ENCODE measurements at places on chromosomes 13 and 19.
A peak's percentile ranks its signal among the peaks of the same experiment; 100 is the strongest.

DNA sequence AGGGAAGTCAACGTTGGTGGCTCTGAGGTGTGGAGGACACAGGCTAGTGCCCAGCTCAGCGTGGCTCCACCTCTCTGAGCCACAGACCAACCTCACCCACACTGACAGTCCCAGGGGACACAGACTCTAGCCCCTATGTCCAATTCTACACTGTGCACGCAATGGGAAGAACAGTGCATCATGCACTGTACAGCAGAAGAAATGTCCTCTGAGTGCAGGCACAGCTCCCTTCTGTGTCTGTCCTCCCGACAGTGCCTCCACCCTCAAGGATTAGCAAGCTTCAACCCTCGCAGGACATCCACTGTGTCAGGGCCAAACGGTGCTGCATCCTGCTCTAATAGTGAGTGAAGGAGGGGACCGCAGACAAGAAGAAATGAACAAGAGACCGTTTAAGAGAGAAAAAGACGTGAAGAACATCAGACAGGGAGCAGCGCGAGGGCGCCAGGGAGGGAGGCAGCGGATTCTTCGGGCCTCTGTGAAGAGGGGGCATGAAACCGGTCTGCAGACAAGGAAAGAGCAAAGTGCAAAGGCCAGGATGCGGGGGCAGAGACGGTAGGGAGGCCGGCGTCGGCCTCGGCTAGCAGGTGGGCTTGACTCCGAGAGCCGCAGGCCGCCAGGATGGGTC lies 681 bp downstream of the ZNF837 start:
- no peak for DNase-seq

GRCh38 chr19:41205995-41206394 lies 13.0 kb downstream of the CYP2S1 start:
- DNase-seq = peak; percentile 20

DNA sequence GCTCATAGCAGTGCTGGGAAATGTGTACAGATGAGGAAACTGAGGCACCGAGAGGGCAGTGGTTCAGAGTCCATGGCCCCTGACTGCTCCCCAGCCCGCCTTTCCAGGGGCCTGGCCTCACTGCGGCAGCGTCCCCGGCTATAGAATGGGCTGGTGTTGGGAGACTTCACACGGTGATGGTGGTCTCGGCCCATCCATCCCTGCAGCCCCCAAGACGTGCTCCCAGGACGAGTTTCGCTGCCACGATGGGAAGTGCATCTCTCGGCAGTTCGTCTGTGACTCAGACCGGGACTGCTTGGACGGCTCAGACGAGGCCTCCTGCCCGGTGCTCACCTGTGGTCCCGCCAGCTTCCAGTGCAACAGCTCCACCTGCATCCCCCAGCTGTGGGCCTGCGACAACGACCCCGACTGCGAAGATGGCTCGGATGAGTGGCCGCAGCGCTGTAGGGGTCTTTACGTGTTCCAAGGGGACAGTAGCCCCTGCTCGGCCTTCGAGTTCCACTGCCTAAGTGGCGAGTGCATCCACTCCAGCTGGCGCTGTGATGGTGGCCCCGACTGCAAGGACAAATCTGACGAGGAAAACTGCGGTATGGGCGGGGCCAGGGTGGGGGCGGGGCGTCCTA lies 15.9 kb downstream of the LDLR start:
- no peak for DNase-seq

DNA sequence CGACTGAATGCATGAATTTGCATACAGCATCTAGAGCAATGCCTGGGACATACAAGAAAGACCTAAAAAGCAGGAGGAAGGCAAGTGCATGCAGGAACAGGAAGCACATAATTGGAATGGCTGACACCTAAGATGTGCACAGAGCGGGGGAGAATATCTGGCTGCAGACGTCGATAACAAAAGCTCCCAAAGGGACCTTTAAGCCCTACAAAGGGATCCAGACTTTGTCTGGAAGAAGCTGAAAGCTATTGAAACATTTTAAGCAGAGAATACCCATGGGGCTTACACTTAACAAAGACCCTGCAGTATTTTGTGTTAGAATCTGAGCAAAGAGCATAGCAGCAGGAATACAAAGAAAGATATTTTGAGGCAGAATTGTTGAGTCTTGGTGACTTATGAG lies 107.4 kb upstream of the CLDN10 start:
- DNase-seq = no peak

GRCh38 chr13:28590461-28590860 lies 68.5 kb upstream of the POMP start:
- DNase-seq = no peak

GRCh38 chr19:30131246-30131645 lies 189.2 kb downstream of the URI1 start:
- DNase-seq = no peak

DNA sequence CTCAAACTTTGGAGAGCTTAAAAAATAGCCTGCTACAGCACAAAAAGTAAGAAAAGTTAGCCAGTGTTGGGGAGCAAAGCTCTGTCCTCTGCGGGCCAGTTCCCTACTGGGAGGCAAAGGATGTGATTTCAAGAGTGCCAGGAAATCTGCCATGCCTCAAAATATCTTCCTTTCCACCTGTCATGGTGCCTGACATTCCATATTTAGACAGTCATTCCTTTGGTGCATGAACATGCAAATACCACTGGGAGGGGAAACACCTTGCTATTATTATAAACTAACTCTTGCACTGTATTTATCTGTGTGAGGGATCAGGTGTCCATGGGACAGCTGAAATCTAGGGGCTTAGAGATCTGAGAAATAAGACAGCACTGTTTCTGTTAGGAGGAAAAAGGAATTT lies 10.3 kb downstream of the FREM2 start:
- no peak for DNase-seq

DNA sequence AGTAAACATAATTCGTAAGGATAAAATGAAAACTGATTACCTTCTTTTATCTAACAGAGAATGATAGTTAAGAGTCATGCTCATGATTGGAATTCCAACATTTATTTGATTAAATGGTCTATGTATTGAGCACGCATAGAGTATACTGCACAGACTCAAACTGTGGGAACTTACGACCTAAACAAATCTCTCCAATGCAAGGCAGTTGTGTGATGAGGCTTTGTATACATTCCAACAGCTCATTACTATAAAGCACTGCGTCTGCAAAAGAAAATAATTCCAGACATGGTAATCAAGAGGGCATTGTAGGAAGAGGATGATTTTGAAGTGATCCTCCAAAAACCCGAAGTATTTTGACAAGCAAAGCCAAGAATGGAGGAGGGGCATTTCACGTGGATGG lies 169.5 kb downstream of the NUFIP1 start:
- no peak for DNase-seq

- no peak for DNase-seq
These were observed 88.8 kb downstream of the KCTD12 start for GRCh38 chr13:76797361-76797760.

GRCh38 chr19:57812226-57812625 lies 2.5 kb downstream of the ZNF552 start:
- no peak for DNase-seq

- DNase-seq = no peak
These were observed 840 bp upstream of the CCNA1 start for GRCh38 chr13:36431204-36432105.

- DNase-seq = no peak
These were observed 32.6 kb upstream of the IGFL4 start for GRCh38 chr19:46073268-46073922.

- DNase-seq = no peak
These were observed 2.4 kb downstream of the NR2F6 start for GRCh38 chr19:17243211-17243829.

DNA sequence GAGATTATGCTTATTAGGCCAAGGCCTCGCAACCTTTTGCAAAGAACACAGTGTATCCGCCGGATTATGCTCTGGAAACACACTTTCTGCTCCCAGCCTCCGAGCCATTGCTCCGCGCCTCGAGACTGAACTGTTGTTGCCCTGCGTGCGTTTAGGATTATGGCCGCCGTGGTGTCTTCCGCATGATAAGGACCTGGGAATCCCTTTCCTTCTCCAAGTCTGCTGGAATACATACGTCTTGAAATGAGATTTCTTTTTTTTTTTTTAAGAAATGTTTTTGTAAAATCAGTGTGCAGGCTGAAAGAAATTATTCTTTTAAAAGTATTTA lies 89.8 kb upstream of the SOX1 start:
- DNase-seq = no peak

- DNase-seq = no peak
These were observed 6.5 kb upstream of the SIN3B start for GRCh38 chr19:16822648-16823047.

- no peak for DNase-seq
These were observed 10.4 kb downstream of the GPR42 start for GRCh38 chr19:35381318-35381717.

- DNase-seq = no peak
These were observed 218.4 kb downstream of the B3GLCT start for GRCh38 chr13:31418186-31418585.

GRCh38 chr13:50745542-50746115 lies 97.9 kb downstream of the DLEU7 start:
- no peak for DNase-seq

DNA sequence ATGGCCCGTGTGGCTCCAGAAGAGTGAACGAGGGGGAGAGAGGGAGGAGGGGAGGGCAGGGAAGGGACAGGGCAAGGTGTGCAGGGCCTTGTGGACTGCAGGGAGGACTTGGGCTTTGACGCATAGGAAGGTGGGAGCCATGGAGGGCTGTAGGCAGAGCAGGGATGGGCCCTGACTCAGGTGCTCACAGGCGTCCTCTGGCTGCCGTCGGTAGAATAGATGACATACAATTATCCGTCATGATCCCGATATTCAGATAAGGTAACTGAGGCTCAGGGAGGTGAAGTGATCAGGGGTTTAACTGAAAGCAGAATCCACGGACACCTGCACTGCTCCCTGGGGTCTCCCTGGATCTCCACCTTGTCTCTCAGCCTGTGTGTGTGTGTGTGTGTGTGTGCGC lies 3.4 kb downstream of the C3 start:
- no peak for DNase-seq

- no peak for DNase-seq
These were observed 320.9 kb downstream of the DCLK1 start for GRCh38 chr13:35810321-35810720.

GRCh38 chr19:19366434-19367396 lies 38.8 kb upstream of the GATAD2A start:
- peak; percentile 62 for DNase-seq

- DNase-seq = no peak
These were observed 611.1 kb downstream of the UQCRFS1 start for GRCh38 chr19:28601723-28602440.

DNA sequence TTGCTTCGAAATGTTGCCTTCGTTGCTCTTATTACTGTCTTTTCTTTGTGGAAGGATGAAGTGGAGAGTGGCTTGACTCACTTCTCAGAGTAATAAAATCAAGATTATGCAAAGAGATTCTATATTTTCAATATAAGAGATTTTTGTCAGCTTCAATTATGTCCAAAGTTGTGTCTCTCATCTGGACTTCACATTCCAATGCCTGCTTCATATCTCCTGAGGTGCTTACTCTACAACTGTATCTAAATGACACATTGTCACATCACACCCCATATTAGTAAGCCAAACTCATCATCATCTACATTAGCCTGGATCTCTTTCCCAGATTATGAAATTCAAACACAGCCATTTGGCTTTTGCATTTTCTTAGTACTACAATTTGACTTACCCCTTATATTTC lies 409.4 kb downstream of the DACH1 start:
- no peak for DNase-seq

GRCh38 chr13:87453244-87453643 lies 217.9 kb upstream of the SLITRK5 start:
- no peak for DNase-seq

DNA sequence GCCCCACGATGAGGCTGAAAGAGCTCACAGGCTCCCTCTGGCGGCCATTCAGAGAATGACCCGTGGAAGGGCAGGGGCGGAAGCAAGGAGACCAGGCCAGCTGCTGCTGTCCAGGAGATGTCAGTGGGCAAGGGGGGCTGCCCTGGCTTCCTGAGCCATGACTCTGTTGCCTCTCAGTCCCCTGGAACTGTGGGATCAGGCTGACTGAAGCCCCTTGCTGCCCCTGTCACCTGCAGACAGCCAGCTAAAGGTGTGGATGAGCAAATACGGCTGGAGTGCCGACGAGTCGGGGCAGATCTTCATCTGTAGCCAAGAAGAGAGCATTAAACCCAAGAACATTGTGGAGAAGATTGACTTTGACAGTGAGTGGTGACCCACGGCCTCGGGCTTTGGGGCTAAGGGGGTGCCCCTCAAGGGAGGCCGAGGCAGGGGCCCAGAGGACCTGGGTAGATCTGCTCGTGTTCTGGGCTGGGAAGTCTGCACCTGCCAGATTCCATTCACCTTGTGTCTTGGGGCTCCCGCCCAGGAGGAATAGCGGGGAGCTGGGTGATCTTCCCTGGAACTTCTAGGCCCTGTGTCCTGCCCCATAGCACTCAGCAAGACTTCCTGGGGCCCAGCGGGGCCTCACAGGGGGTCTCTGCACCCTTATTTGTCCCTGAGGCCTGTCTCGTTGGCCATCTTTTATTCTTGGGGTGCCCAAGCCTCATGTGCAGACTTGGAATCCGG lies 12.5 kb upstream of the ACTN4 start:
- peak; percentile 60 for DNase-seq

DNA sequence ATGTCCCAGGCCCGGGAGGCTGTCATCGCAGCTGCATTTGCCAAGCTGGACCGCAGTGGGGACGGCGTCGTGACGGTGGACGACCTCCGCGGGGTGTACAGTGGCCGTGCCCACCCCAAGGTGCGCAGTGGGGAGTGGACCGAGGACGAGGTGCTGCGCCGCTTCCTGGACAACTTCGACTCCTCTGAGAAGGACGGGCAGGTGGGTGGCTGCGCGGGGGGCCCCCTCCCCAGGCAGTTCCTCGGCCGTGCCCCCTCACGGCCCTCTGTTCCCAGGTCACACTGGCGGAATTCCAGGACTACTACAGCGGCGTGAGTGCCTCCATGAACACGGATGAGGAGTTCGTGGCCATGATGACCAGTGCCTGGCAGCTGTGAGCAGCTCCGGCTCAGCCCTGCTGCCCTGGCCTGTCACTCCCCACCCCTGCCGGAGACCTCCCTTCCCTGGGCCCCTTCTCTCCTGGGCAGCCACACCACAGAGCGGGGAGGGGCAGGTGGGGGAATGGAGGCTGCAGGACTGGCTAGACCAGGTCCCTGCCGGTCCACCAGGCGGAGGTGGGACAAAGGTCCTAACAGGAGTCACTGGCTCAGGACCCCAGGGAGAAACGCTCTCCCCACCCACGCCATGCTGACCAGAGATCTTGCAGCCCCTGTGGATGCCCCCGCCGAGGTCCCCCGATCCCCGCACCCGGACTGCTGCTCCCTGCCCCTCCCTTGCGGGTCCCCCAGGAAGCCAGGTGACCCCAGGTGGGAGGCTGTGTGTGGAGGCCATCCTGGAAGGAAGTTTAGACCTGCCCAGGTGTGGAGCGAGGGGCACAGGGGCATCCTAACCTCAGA lies 1.1 kb downstream of the CAPS start:
- no peak for DNase-seq

DNA sequence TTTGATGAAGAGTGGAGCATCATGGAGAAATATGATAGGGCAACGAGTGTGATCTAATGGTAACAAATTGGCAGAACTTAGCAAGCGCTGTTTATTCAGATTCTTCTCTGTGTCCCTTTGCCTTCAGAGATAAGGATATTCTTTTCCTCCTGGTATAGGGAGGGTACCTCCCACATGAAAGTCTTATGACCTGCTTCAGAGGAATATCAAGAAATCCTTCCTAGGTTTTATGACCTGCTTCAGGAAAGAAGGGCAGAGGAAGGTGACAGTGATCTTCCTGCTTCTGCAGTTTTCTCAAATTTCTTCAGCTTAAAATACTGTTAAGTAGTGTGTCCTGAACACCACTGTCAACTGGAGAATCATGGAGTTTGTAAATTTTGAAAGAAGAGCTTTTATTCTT lies 144.3 kb downstream of the DNAJC15 start:
- DNase-seq = no peak

GRCh38 chr13:110698689-110699088 lies 7.2 kb downstream of the CARS2 start:
- no peak for DNase-seq

- no peak for DNase-seq
These were observed 2.3 kb upstream of the AKAP8 start for GRCh38 chr19:15381864-15382263.

Measured in activated CD4-positive, alpha-beta T cell treated with anti-CD3 and anti-CD28 coated beads, Interleukin-2, amount 50 U/mL, for 4 hours (primary cell).